ENCODE measurements at places on chromosomes 11 and 22.

GRCh38 chr11:121214861-121215260, 77.7 kb upstream of the SC5D start:
- DNase-seq = no peak

DNA sequence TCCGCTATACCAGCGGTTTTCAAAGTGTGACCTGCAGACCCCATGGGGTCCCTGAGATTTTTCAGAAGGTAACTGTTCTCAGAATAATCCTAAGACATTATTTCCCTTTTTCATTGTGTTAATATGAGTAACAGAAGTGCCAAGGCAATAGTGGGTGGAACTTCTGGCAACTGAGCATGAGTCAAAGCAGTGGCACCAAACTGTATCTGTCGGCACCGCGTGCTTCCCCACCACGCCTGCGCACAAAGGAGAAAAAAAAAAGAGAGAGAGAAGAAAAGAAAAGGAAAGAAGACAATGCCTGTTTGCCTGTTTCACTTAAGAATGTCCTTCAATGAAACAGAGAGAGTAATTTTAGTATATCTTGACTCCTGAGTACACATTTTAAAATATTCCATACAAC, 679.9 kb downstream of the OPCML start:
- no peak for DNase-seq

DNA sequence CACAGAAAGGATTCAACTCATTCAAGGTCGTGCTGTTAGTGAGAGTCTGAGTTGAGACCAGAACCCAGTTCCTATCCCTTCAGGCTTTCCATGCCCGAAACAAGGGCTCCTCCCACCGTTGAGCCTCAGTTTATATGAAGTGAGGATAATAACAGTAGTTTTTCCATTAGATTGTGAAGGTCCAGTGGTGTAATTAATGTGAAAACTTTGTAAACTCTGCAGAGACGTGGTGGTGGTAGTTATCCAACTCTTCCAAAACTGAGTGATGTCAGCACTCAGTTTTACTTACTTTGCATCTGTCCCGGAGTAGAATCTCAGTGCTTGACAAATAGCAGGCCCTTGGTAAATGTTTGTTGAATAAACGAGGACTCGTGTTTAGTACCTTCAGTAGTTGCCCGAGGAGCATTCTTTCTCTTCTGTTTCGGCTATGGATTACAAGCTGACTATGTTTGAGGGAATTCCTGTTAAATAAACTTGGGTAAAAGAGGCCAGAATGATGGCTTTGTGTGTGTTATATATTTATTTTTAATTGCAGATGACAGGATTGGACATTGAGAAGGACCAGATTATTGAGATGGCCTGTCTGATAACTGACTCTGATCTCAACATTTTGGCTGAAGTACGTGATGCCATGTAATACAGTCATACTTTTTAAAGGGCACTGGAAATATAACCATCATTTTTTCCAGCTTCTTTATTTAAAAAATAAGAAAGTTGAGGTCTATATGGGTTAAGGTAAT, 1.0 kb downstream of the REXO2 start:
- no peak for DNase-seq

DNA sequence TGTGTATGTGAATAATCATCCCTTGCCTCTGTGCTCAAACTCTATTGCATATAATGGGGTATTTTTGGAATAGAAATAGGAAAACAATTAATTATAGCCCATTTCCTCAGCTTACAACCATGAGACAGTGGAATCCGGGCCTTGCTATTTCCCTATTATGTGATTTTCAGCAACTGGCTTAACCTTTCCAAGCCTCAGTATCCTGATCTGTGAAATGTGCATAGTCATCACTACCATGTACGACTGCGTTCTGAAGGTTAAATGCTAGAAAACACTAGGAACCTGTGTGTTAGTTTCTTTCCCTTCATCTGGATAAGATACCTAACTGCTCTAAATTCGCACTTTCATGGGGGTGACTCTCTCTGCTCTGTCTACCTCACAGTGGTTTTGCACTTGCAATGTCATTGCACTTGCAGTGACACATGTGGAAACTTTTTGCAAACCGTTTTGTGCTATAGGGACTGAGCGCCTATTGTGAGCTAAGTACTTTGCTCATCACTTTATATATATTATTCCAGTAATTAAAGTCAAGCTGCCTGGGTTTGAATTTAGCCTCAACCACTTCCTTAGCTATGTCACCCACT, 48.3 kb downstream of the IRAG1 start:
- no peak for DNase-seq

- DNase-seq = peak; percentile 61
These were observed 11.9 kb downstream of the HOATZ start for GRCh38 chr11:111526501-111526900.

GRCh38 chr22:49792107-49792506, 35.6 kb downstream of the BRD1 start:
- DNase-seq = peak; percentile 10

- no peak for DNase-seq
These were observed 12.0 kb downstream of the SART1 start for GRCh38 chr11:65973439-65974110.

DNA sequence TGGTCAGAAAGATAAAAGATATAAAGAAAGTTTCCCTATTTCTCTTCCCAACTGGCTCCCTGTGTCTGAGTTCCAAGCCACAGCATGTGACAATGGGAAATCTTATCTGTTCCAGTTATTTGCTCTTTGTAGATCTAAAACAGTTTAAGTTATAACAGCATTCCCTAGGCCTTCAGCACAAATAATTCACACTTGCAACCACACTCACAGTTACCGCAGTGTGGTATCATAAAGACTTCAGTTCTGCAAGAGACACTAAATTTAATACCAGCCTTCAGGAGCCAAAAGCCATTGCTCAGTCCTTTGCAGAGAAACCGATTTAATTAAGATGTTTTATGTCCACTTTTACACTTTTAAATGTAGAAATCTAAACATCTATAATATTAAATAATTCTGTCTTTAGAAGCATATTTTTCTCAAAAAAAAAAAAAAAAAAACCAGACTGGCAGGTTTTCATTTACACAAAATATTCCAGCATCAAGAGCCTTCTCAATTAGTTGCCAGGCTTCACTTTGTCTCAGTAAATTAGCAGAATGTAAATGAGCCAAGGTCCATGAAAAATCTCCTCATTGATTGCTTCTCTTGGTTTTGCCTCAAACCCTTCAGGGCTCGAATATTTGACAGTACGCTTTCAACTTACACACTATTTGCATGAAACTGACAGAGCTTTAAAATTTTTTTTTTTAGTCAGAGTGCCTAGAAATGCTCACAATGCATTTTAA, 300.0 kb upstream of the DDI1 start:
- DNase-seq = no peak

DNA sequence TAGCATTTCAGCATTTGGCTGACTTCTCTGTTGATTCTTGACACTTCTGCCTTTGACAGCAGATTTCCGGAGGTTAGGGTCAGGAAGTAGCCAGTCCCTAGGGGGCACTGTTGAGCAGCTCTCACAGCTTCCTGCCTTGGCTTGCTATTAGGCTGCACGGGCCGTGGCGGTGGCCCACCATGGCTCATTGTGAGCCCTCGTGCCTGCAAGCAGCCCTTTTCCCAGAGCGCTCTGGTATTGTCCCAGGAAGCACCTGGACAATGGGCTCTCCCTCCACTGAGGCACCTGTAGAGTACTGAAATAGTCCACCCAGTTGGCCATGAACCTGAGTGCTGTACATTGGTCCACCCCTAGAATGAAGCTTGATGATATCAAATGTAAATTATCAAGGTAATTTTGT, 100.2 kb upstream of the GAL start:
- peak; percentile 75 for DNase-seq

DNA sequence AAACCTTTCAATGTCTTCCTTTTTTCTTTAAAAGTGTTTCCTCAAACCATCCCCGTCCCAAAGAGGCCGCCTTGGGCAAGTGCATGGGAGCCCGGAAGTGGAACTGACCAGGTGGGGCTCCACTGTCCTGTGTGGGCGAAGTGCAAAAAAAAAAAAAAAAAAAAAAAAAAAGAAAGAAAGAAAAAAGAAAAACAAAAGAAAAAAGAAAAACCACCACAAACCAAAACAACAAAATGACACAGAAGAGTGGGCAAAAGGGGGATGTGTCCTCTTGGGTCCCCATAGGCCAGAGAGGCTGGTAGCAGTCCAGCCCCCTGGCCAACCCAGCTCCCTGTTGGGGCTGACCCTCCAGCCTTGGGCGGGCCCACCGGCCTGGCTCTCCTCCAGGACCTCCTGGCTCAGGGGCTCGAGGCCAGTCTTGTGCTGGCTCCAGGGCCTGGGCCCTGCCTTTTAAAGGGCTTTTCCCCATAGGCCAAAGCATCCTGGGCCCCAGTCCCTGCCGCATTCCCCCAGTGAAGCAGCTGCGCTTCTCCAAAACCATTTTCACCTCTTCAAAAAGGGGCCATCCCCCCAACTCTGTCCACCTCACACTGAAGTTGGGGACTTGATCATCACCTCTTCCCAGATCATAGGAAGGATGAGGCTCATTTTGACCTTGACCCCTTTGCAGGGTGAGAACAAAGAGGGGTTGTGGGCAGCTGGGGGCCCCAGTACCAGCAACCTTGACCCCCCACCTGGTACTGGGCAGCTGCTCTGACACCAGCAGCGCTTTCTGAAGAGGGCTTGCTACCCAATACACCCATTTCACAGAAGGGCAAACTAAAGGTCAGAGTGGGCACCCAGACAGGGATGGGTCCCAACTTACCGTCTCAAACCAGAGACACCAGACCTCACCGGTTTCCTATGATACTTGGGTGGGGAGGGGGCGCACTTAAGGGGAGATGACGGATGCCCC, 9.4 kb downstream of the CBX6 start:
- DNase-seq = no peak

- no peak for DNase-seq
These were observed 3.2 kb downstream of the CREB3L1 start for GRCh38 chr11:46280706-46281105.

DNA sequence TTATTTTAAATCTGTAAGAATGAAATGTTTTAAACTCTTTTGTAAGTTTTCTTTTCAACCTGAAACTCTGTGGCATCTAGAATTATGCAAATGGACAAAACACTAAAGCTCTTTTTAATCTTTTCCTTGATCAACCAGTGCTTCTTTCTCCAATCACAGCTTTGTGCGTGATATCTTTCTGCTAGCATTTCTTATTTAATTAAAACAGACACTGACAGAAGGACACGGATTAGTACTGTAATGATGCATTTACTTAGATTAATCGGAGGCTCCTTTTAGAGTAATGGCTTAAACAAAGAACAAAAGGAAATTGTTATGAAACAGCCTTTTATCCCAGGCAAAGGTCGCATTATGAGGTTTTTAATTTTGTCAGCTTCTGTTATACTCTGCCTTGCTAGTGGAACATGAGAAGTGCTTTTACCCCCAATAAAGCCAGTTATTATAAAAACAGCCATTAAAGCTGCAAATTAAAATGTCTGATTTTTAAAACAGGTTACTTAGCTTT, 48.5 kb upstream of the SOX6 start:
- no peak for DNase-seq

DNA sequence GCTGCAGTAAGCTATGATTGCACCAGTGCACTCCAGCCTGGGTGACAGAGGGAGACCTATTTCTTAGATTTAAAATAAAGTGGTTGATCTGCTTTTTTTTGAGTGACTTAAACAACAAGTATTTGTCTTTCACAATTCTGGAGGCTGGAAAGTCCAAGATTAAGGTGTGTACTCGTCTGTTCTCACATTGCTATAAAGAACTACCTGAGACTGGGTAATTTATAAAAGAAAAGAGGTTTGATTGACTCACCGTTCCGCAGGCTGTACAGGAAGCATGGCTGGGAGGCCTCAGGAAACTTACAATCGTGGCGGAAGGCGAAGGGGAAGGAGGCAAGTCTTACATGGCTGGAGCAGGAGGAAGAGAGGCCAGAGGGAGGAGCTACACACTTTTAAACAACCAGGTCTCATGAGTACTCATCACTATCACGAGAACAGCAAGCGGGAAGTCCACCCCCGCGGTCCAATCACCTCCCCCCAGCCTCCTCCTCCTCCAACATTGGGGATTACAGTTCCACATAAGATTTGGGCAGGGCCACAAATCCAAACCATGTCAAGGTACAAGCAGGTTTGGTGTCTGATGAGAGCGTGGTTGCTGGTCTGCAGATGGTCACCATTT, 19.7 kb upstream of the OSBPL5 start:
- DNase-seq = no peak

Data from naive thymus-derived CD8-positive, alpha-beta T cell (primary cell).